Left forelimb (tissue), 1 donor: ENCODE measurements at places on chromosomes 11 and 22.

GRCh38 chr11:119712459-119713358, 16.3 kb downstream of the NECTIN1 start:
- no peak for DNase-seq

DNA sequence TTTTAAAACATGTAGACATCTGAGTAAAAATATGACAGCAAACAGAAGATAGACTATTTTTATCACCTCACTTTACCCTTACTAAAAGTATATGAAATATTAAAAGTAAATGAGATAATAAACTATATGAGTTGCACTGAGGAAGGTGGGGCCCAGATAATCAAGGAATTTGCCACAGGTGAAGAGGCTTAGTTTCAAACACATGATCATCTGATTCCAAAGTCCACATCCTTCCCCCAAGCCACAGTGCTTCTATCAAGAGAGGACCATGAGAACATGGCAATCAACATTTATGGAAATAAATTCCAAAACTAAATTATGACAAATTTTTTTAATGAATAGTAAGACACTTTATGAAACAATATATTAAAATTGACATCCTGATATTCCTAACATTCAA, 384.0 kb downstream of the DCDC1 start:
- DNase-seq: no peak

DNA sequence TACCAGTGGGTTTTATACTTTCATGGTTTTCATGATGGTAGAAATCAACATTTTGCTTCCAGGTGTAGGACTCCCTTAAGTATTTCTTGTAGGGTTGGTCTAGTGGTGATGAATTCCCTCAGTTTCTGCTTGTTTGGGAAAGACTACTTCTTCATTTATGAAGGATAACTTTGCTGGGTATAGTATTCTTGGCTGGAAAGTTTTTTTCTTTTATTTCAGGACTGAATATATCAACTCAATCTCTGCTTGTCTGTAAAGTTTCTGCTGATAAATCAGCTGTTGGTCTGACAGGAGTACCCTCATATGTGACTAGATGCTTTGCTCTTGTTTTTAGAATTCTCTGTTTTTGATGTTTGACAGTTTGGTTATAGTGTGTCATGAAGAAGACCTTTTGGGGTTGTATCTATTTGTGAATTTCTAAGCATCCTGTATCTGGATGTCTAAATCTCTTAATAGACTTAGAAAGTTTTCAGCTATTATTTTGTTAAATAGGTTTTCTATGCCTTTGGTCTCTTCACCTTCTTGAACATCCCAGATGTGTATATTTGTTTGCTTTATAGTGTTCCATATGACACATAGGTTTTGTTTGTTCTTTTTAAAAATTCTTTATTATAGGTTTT, 95.9 kb downstream of the ENTHD1 start:
- no peak for DNase-seq

DNA sequence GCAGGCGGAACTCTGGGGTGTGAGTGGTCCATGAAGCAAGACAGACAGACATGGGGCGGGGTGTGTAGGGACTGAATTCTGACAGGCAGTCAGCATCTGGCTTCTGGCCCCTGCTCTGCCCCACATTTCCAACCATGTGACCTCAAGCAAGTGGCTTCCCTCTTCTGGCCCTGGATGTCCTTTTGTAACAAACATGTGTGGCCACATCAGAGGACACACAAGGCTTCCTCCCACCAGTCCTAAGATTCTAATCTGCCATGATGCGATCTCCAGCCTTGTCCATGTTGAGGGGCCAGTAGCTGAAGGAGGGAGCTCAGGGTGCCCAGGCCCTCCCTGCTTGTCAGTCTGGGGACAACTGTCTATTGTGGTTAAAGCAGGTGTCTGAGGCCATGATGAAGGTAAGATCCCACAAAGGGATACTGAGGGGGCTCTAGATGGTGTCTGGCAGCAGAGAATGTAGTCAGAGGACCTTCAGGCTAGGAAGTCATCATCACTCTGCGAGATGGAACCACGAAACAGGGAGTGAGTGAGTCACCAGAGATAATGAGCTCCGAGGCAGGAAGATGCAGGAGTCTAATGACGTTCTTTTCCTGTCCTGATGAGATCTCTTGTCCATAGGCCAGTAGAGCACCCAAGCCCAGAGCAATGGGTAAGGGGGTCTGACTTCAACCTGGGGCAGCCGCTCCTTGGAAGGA, 27.4 kb downstream of the DRD2 start:
- DNase-seq: no peak

DNA sequence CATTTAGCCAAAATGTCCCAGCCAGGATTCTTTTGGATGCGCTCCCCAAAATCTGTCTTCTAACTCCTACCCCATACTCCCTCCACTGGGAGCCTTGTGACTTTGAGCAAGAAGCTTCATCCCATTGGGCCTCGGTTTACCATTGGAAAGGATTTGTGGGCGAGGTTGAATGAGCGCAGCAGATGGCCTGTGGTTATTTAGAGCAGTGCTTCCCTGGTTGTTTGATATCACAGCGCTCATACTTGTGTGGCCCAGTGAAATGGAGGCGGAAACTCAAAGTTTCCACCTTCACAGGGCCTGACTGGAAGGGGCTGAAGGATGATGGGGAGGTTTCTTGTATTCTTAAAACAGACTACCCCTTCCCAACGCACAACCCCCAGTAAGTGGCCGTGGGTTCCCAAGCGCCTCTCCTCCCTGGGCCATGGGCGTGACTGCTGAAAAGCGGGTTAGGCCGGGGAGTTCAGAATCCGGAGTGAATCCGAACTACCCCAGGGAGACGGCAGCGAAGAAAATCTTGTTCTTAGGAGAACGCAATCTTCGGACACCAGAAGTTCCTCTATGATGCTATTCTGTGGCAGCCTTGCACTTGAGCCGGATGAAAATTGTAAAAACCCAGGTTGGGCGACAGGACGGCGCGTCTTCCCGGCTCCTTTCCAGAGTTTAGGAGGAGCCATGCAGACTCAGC, 1.2 kb upstream of the ATF4 start:
- no peak for DNase-seq

- no peak for DNase-seq
Measured at GRCh38 chr22:24894998-24895397, 51.5 kb downstream of the LHFPL7 start.

GRCh38 chr11:47489395-47489755, 40.4 kb upstream of the RAPSN start:
- DNase-seq: no peak

DNA sequence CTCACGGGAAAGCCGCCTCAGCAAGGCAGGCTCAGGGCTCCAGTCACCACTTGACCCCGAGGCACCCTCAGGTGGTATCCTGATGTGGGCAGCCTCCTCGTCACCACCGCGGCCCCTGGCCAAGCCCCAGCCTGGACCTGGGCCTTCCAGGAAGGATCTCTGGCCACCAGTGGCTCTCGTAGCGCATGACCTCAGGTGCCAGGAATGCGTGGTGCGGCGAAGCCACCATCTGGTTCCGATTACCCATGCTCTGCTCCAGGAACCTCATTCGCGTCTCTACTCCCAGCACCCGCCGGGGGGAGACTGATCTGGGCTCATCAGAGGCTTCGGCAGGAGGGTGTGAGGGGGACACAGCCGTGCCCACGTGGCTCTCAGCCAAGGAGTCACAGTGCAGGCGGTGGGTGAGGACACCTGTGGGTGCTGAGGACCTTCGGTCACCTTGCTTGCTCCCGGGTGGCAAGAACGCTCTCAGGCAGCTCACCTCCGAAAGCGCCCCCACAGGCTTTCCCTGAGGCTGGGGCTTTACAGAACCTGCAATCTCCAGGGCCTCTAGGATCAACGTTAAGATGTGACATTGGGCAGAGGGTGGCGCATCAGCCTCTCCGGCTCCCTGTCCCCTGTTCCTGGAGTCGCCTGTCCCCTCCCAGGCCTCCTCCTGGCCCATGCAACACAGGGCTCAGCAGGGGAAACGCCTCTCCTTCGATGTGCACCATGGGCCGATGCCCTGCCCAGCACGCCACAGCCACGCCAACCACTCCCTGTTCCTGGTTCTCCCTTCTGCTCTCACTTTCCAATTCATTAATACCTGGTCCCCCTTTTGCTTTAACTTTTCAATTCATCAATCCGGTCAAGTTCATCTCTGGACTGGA, 39.0 kb downstream of the TBX1 start:
- peak; percentile 90 for DNase-seq

- no peak for DNase-seq
Measured at GRCh38 chr11:118889797-118890196, 6.1 kb downstream of the CXCR5 start.

DNA sequence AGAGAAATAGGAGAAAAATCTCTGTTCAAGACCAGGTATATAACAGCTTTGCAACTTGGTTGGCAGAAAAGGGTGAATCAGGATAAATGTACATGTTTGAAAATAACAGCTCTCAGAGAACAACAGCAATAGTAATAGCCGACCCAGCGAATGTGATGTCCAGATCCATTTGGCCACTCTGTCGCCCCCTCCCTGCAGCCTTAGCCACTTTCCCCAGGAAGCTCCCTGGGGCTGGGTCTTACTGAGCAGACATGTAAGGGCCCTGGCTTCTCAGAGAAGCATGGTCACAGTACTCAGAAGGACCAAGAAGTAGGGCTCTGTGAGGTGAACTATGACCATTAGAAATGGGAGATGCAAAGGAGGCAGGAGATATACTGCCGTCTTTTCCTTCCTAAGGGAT, 154.1 kb upstream of the SNX19 start:
- no peak for DNase-seq

DNA sequence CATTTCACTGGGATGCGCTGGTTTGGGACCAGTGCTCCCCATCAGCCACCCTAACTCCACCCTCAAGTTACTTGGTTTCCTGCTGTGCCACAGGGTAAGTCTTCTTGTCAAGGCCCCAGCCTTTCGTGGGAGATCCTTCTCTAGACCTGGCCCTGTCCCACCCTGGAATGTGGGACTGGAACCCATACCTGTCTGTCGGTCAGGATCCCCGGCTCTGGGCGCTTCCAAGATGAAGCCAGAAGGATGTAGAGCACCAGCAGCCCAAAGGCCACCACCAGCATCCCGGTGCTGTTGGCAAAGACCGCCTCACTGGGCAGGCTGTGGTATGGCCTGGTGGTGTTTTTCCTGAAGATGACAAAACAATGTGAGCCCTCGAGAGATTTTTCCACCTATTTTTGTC, 10.9 kb downstream of the CYB561A3 start:
- no peak for DNase-seq

DNA sequence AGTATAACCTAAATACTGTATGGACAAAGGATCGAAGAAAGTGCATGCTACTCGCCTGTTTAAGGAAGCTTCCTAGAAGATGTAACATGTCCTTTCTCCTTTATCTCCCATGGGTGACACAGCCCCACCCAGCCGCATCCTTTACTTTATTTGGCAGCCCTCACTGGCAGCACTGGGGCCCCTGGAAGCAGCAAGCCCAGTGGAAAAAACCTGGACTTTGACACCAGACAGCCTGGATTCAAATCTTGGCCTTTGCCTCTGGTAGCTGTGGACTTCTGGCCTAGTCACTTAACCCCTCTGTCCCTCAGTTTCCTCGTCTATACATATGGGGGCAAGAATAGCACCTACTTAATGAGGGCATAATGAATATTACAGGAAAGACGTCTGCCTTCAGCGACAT, 67.1 kb downstream of the MYEOV start:
- DNase-seq: peak; percentile 36

- no peak for DNase-seq
Measured at GRCh38 chr11:134582770-134583095, 170.7 kb upstream of the B3GAT1 start.

- no peak for DNase-seq
Measured at GRCh38 chr11:30683176-30683575, 97.0 kb upstream of the MPPED2 start.

GRCh38 chr11:69370984-69371709, 77.2 kb downstream of the MYEOV start:
- peak; percentile 41 for DNase-seq

DNA sequence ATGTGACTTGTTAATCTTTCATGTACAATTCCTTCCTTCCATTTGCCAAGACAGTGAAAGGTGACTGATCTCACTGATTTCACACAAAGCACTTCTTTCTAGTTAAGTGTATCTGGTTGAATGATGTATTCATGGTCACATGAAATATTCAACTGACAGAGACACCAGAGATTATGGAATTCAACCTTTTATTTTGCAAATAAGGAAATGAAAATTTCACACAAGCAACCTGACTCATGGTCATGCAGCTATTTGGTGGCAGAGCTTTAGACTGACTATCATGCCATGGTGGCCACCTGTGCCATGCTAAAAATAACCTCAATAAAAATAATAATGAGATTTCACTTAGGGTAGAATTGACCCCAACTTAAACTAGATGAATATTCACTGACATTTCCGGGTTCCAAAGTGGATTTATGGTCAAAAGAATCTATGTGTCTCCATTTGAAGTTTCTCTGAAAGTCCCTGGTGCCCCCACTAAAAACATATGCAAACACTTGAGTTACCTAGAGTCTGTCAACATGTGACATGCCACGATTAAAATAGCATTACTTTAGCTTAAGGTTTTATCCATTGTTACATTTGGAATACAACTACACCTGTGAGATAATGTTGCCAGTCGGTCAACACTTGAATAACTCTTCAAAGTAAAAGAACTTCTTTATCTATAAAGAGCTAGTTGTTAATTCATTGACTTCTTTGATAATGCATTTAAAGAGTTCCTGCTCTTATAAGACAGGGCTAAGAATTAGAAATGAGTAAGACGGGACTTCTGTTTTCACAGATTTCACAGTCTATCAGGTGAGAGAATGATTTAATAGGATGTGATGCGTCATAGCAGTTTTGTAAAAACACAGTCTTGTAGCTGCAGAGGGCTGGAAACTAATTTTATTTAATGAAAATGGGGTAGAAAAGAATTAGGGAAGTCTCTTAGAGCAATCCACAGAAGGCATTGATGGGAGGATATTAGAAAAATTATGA, 94.6 kb upstream of the OR9G4 start:
- no peak for DNase-seq

DNA sequence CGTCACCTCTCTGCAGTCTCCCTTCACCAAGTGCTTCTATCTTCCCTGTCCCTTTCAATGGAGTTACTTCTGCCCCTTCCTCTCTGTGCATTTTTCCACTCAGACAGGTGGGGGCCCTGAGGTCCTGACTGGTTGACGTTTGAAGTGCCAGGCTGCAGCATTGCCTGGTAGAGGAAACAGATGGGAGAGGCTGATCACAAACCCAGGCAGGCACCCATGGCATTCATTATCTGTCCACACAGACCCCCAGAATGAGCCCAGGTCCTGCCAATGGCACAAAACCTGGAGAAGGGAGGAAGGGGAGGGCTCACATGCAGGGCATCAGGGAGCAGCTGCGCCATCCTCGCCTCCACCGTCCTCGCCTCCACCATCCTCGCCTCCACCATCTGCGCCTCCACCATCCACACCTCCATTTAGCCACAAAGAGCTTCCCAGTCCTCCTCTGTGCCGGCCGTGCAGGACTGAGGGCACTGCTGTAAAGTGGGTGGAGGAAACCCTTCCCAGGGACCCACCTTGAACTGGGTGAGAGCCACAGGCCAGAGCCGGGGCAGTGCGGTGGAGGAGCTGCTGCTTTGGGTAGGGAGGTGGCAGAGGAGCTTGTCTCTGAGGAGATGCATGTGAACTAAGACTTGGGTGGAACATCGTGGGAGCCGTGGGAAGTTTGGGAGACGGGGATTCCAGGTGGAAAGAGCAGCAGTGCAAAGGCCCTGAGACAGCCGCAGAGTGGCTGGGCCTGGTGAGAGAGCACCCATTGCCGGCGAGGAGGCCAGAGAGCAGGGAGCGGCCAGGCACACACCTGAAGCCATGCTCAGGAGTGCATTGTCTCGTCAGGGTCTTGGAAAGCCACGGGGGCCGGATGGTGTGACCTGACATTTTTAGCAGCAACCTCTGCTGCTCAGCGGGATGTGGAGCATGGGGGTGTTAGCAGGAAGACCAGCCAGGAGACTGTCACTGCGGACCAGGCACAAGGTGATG, 145.1 kb downstream of the TBC1D22A start:
- no peak for DNase-seq
